Liver (tissue), 10 donors: ENCODE measurements at places on chromosomes 7 and 10. TPM values are rescaled to one million over a fixed set of nuclear protein-coding genes. Genes with fewer than 3 reads are reported as not detected.

Gene DNA2
- total RNA-seq, result 6.9 TPM

Gene CLDN3
- total RNA-seq, result 21.1 TPM

Gene TYW1B
- total RNA-seq, result 1.4 TPM

Gene LIPF
- not detected for total RNA-seq

Gene SH2D4B
- not detected for total RNA-seq

Gene LHFPL3
- not detected for total RNA-seq

Gene DENND11
- total RNA-seq, result 48.4 TPM

DNA sequence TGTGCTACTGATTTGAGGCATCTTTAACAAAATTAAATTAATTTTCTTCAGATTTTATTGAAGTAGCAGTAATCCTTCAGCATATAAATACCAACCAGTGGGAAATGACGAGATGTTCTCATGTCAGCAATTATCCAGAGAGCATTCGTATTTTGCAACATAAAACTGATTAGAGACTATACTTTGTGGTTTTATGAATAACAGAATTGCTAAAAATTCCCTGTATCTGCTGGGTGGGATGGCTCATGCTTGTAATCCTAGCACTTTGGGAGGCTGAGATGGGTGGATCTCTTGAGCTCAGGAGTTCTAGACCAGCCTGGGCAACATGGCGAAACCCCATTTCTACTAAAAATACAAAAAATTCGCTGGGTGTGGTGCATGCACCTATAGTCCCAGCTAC lies 56.9 kb downstream of the ATAD1 start:
- DNase-seq, result no peak

GRCh38 chr10:125086691-125087090 lies 73.7 kb downstream of the CTBP2 start:
- no peak for DNase-seq

GRCh38 chr10:104336821-104337467 lies 1.3 kb downstream of the ITPRIP start:
- peak; percentile 32 for DNase-seq

DNA sequence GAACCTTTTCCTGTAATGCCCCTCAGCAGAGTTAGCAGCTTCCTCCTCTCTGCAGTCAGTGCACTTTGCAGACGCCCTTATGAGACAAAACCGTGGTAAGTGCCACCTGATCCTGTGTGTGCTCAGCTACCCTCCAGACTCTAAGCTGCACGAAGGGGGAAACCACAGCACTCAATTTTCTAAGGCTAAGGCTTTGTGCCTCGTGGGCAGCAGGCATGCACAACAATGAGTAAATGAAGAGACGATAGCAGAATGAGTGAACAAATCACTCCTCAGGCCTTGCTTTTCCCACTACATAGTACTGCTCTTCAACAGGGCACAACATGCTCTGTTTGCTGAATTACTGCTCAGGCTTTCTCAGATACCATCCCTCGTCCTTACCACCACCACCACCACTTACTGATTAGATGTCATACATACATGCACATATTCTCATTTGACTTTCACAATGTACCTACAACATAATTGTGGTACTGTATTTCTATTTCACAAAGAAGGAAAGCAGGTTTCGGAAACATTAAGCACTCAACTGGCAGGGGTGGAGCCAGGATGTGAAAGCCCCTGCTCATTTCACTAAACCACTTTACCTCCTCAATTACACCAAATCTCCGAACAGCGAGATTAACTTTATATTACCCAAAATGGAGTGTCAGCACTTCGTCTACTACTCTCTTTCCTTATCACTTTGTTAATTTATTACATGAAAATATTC lies 85.4 kb downstream of the ICA1 start:
- DNase-seq, result no peak

DNA sequence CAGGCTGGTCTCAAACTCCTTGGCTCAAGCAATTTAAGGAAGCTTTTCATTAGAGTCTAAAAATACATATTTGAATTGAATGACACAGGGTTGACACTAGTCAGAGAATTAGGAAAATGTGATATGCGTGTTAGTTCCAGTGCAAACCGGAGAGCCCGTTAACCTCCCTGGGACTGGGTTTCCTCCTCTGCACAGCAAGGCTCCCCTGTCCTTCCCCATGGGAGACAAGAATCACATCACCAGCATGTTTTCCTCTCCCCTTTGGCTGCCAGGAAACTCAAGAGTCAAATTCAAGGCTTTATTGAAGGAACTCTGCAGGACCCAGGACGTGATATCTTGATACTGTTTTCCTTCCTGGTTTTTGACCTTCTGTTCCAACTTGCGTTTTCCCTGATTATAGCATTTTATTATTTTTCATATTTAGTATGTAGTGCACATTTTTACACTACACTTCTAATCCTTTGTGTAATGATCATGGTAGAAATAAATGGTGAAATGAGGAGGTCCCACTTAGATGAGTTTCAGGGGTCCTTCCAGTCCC lies 24.9 kb downstream of the GSTO2 start:
- no peak for DNase-seq

DNA sequence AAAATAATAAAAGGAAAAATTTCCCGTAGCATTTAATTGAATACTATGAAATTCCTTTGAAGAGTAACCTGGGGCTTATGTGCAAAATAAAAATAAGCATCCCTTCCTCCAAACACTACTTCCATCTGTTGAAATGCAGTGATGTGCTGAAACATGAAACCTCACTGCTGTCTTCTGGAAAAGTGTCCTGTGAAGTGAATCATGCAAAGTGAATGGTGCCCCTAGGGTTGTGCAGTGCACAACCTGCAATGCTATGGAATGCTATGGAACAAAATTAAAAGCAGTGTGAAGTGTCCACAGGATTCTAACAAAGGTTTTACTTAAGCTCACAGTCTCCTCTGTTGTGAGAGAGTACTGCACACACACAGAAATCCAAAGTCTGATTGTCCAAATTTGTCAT lies 480.9 kb downstream of the ETV1 start:
- no peak for DNase-seq

DNA sequence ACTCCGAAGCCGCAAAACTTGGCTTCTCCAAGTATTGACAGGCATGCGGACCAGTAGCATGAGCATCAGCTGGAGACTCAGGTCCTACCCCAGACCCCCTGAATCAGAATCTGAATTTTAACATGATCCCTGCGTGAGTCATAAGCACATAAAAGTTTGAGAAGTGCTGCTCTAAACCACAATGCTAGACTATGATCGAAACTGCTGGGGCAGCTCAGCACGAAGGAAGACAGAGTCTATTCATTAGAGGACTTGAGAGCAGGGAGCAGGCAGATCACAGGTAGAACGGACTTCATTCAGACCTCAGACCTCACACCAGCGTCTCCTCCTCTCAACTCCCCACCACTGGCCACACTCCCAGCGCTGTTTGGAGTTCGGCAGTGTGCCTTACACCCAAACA lies 16.9 kb downstream of the CAMK2G start:
- no peak for DNase-seq

DNA sequence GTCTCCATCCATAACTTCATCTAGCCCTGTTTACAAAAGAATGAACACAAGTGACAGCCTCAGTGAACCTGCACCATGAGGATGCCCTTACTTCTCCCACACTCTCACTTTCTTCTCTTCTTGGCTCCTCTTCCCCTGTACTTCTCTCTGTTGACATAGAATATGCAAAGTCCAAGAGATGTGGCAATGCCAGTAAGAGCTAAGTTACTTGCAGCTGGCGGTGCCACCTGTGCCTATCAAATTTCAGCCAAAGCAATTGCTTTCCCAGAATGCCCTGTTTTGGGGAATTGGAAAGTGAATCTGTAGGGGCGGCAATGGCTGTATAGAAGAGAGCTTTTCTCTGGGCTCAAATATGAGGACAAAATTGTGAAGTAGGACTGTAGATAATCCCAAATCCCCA lies 557.8 kb downstream of the AUTS2 start:
- DNase-seq, result no peak

DNA sequence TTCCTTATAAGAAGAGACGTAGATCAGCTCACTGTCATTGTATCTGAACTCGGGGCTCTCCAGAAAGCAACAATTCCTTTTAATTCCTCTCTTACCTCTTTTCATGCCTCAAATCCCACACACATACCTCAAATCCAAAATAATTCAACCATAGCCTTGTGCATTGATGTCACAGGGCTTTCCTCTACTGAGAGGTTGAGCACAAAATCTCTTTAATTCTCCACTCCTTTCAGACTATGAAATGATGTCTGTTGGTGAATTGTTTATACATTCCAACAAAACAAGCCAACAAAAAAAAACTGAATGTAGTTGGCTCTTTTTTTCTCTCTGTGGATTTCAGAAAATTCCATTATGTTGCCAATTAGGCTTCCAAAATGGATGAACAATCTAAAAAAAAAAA lies 53.2 kb downstream of the BPGM start:
- DNase-seq, result no peak

DNA sequence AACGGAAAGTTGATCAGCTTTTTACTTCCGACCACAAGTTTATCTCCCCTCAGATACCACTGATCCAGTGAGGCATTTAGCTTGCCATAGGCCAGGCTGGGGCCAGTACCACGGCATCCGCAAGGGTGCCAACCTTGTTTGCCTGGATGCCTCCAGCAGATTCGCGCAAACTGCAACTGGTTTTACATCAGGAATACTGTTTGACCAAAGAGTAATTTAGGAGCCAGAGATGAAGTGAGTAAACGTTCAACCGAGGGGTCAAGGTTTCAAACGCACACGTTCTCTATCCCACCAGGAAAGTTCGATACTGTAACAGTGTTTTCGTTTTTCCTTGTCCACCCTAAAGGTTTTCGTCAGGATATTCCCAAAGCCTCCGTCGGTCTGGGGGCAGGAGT lies 266 bp upstream of the MDFIC start:
- DNase-seq, result no peak

DNA sequence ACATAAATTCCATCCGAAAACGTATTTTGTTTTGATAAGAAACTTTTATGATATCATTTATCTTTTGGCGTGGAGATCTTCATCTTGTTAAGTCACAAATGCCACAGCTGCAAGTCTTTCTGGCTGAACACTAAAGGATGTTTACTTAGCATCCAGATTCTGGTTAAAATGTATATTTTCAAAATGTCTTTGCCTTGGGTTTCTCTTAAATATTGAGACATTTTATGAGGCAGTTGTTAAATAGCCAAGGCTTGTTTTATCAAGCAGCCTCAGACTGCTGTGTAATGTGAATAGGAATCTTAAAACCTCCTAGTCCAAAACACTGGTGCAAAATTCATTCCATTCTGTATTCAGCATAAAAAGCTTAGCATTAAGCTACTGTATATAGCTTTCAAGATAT lies 136.3 kb upstream of the FZD1 start:
- no peak for DNase-seq

DNA sequence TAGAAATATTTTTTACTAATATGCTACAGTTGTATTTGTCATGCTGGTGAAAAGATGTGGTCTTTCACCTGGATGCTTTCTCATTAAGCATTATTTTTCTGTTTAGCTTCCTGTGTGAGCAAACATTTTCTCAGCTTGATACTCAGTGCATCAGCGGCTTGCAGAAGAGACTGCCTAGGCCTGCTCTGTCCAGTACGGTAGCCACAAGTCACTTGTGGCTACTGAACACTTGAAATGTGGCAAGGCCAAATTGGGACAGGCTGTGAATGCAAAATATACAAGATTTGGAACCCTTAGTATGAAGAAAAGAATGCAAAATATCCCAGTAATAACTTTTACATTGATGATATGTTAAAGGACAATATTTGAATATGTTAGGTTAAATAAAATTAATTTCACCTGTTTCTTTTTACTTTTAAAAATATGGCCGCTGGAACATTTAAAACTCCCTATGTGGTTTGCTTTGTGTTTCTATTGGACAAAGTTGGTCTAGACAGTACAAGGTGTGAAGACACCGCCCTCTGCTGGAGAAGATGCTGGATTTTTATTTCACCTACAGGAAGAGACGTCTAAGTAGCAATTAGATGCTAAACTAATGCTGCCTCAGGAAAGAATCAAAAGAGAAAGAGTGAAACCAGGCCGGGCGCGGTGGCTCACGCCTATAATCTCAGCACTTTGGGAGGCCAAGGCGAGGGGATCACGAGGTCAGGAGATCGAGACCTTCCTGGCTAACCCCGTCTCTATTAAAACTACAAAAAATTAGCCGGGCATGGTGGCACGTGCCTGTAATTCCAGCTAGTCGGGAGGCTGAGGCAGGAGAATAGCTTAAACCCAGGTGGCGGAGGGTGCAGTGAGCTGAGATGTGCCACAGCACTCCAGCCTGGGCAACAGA lies 5.3 kb downstream of the SRGN start:
- DNase-seq, result peak; percentile 75

DNA sequence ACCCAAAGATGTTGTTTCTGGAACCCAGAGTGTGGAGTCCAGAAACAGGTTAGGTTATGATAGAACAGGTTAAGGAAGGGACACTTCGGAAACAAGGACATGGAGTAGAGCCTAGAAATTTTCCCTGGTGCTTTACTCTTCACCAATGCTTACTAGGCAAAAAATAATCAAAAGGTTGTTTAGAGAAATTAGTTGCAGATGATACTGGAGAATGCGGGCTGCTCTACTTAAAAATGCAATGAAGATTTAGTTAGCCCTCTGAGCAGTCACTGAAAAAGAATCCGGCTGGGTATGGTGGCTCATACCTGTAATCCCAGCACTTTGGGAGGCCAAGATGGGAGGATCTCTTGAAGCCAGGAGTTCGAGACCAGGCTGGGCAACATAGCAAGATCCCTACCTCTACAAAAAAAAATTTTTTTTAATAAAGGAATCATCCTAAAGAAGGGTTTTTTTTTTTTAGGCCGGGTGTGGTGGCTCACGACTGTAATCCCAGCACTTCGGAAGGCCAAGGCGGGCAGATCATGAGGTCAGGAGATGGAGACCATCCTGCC lies 3.3 kb upstream of the UBE2H start:
- DNase-seq, result no peak

GRCh38 chr7:29499932-29500331 lies 63.7 kb upstream of the PRR15 start:
- no peak for DNase-seq

GRCh38 chr10:77832238-77832637 lies 94.3 kb downstream of the DLG5 start:
- no peak for DNase-seq

DNA sequence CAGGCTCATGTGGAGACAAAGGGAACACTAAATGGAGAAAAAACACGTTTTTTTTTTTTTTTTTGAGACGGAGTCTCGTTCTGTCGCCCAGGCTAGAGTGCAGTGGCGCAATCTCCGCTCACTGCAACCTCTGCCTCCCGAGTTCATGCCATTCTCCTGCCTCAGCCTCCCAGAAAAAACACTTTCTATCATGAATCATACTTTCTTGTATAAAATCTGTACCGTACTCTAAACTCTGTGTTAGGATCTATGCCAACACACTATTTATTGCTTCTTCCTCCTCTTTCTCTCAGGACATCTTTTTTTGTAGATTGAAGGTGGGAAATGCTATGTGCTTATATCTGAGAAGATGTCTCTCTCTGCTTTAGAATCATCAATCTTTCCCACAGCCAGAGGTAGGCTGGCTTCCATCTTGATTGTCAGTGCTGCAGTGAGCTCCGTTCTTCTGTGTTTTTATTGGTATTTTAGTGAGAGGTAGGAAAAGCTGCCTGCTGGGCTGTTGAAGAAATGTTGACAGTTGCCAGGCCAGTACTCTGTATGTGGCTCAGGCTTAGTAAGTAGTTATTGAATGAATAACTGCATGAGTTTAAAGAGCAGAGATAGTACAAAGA lies 101.1 kb downstream of the GPR85 start:
- DNase-seq, result no peak

- no peak for DNase-seq
Observed at GRCh38 chr10:1966712-1967376, 229.5 kb upstream of the ADARB2 start.

GRCh38 chr10:116201011-116201410 lies 72.0 kb downstream of the GFRA1 start:
- DNase-seq, result no peak

GRCh38 chr10:117217196-117217761 lies 20.0 kb downstream of the KCNK18 start:
- no peak for DNase-seq

- no peak for DNase-seq
Observed at GRCh38 chr10:58963101-58963534, 213.3 kb upstream of the PHYHIPL start.
